Amniotic stem cell (primary cell): ENCODE measurements at places on chromosomes 4 and X.

GRCh38 chr4:18231726-18232125 is 210.2 kb upstream of the LCORL start:
- no peak for DNase-seq

DNA sequence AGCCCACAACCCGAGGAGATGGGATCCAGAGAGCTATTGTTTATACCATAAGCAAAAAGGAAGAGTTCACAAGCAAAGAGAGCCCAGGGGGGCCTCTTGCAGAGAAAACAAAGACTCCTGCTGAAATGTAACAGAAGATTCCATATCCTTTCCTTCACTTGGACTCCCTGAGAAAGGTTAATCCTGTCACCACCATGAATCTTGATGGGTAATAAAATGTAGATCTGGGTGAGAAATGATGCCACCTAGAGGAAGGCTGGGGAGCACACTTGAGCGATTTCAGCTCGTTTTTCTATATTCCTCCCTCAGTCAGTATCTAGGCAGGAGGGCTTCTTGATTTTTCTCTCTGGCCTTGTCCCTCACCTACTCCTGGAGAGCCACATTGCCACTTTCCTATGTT is 10.2 kb upstream of the KCNE5 start:
- no peak for DNase-seq

DNA sequence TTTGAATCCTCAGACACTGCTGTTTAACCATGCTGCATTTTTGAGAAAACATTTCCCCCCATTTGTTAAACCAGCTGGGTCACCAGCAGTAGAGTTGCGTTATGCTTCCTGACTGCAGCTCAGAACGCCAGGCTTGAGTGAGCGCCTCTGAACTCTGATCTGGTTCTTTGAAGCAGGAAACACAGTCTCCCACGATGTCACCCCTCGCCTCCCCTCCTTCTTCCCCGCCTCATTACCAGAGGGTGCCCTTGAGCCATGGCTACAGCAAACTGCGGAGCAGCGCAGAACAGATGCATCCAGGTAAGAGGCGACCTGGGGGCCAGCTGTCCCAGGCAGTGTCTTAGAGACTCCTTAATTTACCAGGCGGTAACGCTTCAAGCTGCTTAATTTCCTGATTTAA is 78.4 kb downstream of the REPS2 start:
- no peak for DNase-seq

DNA sequence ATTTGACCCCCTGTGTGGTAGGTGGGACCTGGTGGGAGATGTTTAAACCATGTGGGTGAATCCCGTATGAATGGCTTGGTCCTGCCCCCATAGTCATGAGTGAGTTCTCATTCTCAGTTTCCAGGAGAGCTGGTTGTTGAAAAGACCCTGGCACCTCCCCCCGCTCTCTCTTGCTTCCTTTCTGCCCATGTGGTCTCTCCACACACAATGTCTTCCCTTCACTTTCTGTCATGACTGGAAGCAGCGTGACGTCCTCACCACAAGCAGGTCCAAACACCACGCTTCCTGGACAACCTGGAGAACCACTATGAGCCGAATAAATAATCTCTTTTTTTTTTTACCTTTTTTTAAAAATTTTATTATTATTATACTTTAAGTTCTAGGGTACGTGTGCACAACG is 3.5 kb upstream of the CSF2RA start:
- no peak for DNase-seq

- DNase-seq: no peak
Measured at GRCh38 chrX:626745-627509, 3.7 kb upstream of the SHOX start.
